BJ (cell line): ENCODE measurements at places on chromosomes 6 and 20. TPM values are rescaled to one million over a fixed set of nuclear protein-coding genes. Genes with fewer than 3 reads are reported as not detected.

DNA sequence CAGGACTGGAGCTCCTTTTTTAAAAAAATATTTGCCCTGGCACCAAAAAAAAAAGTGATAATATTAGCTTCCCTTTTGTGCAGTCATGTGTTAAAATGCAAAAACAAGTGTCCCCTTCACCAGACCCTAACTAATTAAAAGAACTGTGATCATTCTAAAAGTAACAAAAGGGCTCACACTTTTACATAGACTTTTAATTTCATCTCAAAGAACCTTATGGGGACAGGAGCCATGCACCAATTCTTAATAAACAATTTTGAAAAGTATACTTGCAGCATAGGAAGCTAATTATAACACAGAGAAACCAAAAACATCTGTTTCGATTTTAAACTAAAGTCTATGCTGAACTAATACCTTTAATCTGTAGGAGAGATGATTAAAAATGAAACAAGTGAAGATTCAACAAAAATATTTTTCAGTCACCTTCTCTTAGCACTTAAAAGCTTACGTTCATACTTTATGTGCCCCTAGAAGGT is 17.3 kb downstream of the STX7 start:
- no peak for DNase-seq

DNA sequence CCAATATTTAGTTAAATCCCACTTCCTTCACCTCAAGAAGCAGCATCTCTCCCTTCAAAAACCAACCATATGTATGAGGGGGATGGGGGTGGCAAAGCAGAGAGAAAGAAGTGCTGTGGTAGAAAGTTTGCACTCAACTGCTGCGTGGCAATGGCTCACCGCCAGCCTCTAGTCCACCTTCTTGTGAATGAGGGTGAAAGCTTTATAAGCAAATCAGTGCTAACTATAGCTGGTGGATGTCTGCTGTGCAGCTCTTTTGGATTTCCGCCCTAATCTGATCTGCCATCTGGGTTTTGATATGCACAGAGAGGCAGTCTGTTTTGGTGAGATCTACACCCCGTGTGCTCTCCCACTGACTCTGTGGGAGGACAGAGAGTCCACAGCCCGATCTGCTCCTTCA is 281.2 kb upstream of the SUPT3H start:
- no peak for DNase-seq

- DNase-seq: no peak
These were observed 42.4 kb downstream of the DHX35 start for GRCh38 chr20:39004508-39004907.

DNA sequence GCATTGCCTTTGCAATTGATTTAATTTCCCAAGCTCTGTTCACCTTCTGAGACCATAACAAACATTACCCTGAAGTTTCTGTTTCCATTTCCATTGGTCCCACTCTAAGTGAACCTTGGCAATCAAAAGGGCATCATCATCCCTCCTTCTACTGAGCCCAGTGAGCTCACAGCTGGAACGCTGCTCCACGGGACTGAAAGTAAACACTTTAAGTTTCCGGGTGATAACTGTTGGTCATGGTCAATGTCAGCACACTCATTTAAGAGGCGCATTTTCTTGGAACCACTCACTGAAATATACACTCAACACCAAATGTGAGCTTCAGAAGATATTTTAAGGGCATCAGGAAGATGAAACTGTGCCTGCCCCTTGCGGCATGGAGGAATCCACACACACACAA is 37.1 kb upstream of the RPS6KA2 start:
- DNase-seq: no peak

DNA sequence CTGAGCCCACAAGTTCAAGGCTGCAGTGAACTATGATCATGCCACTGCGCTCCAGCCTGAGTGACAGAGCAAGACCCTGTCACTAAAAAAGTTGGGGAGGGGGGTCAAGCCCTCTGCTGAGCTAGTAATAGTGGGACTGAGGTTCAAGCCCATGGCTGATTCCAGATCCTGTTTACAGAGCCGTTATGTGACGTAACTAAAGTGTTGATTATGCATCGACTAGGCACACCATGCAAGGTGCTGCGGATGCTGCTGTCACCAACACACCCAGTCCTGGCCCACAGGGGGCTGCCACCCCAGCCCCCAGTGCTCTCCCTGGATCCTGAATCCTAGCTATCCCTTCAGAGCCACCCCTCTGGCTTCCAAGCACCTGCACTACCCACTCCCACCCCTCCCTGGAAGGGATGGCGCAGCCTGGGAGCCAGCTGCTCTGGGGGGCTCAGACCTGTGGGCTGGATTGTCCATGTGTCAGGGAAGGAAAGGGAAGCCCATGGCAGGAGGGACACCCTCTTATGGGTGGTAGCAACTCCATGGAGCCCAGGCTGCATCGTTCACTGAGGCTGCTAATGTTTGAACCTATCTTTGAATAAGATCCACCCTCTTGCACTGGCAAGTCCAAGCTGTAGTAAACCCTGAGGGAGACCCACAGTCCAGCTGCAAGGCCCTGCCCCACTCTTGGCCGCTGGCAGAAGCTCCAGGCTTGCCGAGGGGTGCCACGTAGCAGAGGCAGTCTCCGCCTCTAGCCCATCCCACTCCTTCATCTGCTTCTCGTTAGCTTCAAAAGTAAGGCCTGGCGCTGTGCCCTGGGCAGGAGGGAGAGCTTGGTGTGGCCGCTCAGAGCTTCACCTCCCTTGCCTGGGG is 95.0 kb downstream of the SNX5 start:
- DNase-seq: peak; percentile 89

The CYP21A2 gene
- polyA plus RNA-seq: 0.11 and 0.29 TPM in 2 replicates

The EDN3 gene
- polyA plus RNA-seq: not detected in 2 replicates
